HL-60 (cell line): ENCODE measurements at places on chromosomes 6 and 20.

GRCh38 chr6:16438718-16439591 lies 200.6 kb downstream of the GMPR start:
- no peak for DNase-seq

DNA sequence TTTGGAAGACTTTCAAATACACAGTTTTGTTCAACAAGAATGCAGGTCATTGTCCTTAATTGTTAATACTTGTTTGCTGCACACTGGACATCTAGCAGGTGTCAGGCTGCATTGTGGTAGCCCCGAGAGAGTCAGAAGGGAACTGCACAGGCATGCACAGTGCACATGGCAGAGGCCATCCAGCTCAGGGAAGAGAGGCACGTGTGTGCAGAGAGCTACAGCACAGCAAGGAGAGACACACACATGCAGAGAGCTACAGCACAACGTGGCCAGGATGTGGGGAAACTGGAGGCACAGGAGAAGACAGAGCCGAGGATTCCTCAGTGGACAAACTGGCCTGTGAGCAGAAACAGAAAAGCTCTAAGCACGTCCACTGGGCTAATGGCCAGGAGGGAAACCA lies 272.0 kb downstream of the SMOC2 start:
- no peak for DNase-seq

DNA sequence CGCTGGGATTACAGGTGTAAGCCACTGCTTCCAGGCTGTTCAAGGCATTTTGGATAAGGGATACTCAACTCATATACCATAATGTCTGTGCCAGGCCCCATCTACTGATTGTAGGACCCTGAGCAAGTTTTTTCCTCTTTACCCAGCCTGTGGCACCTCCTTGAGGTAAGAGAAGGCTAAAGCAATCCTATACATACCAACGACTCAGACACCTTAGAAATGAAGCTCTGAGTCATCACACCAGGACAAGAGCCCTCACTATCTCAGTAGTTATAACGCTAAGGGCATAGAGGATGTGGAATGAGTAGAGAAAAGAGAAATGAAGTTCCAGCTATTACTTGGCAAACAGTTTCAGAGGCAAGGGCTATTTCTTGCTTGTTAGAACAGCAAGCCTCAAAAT lies 16.9 kb downstream of the NDRG3 start:
- peak; percentile 13 for DNase-seq

DNA sequence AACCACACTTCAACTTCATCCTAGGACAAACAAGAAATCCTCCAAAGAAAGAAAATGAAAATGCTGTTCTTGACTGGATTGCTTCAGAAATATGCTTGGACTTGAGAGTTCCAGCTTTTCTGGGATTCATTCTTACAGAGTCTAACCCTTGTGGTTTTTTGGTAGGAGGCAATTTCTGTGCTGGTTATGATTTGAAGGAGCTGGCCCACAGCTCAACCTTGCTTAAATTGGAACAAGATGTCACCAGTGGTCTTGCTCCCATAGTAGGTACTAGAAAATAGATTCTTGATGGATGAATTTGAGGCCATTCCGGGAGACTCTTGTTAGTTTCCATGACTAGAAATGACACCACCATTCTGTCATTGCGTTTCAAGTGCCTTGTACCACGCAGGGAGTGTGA lies 54.3 kb upstream of the BMP6 start:
- DNase-seq: no peak

DNA sequence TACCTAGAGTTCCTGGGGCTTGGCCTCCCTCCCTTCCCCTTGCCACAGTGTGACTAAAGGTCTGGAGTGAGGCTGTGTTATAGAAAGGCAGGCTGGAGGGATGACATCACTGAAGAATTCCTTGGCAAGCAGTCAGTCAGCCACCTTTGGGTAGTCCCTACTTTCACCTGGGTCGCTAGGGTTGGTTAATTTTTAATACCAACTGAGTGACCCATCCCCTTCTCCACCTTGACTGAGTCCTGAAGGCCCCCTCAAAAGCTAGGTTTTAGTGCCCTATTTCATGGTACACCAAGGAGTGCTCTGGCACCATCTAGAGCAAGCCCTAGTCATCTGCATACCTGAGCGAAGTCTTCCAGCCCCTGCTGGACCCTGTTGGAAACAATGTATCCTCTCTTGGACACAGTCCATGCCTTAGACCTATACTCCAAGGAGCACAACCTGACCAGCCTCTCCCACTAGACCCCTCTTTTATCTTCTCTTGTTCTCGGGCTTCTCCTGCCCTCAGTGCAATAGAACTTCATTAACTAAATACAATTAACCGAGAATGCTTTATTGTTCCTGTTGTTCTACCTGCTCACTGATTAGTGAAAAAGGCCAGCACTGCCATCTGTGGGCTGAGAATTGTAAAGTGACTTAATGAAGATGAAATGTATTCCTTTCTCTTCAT lies 44.6 kb downstream of the RIN2 start:
- DNase-seq: no peak

DNA sequence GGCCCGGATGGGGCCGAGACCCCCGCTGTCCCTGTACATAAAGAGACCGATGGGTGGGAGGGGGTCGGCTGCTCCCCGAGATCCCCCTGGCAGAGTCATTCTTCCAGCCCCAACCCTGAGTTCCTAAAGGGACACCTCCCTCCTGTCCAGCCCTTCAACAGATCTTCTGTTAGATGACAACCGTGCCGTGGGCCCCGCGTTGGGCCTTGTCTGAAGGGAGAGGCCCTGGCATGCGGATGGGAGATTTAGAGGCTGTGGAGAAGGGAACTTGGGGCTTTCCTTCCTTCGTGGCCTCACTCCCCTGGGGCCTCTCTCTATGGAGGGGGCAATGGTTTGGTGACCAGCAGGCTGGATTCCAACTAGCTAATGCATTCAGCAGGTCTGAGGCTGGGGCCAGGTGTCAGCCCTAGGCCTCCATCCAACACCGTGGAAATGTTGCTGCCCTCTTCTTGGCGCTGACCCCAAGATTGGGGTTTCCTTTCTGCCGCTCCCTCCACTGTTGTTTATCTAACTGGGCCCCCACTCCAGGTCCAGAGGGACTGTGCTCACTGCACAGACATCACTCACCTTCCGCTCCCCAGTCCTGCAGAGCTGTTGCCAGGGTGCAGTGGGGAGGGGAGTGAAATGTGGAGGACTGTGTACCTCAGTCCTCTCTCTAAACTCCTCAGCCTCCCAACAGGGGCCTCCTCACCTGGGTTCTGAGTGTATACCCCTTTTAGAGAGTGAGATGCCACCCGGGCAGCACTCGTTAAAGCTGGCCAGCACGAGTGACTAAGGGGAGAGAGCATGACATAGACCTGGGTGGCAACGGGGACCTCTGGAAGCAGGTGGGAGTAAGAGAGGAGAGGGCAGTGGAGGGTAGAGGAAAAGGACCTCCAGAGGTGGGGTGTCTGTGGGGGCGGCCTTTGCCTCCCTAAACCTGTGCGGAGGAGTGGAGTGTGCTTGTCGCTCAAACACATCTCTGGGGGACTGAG lies 6.7 kb downstream of the TMEM151B start:
- no peak for DNase-seq

DNA sequence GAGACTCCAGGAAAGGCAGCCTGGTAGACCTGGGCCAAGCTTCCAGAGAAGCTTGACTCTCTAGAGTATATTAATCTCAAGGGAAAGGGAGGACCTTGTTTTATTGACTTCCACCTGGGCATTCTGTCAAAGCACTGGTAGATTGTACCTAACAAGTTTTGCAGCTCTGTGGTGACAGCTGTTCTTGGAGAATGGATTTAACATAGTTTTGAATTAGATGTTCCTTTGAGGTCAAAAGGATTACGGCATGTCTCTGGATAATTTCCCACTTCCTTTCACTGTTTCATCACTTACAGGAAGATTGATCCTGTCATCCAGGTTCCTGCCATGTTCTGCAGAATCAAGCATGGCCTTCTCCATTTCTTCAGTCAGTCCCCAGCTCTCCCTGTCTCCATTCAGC lies 246.0 kb downstream of the PHACTR1 start:
- no peak for DNase-seq

- no peak for DNase-seq
These were observed 58.8 kb upstream of the TAGAP start for GRCh38 chr6:159103396-159104162.

DNA sequence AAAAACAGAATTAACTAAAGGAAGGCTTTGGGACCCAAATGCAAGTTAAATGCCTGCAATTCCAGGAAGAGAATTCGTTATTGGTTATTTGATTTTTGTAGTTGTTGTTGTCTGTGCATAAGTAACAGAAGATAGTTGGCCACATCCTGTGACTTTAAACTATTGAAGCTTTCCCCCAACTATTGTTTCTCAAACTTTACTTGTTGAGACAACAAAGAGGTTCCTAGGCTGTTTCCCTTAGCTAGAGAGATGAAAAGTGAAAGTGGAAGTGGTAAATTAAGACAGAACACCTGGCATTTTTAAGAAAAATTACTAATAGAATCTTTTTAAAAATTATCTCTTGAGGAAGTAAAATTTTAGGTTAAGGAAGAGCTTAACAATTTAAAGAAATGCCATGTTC lies 525.2 kb downstream of the PKHD1 start:
- DNase-seq: no peak

- DNase-seq: no peak
These were observed 27.6 kb downstream of the MLIP start for GRCh38 chr6:54138795-54139194.

DNA sequence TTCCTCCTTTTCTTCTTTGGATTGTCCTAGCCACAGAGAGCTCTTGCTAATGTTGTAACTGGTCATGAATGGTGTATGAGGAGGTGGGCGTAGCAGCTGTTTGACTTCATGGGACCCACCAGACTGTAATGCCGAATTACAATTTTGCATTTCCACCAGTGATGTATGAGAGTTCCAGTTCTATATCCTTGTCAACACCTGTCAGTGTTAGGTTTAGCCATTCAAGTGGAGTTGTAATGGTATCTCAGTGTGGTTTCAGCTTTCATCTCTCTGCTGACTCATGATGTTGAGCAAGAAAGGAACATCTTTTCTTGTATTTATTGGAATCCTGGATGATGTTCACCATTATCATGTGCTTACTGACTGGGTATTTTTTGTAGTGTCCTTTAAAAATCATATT lies 5.1 kb downstream of the IGF2R start:
- peak; percentile 55 for DNase-seq

DNA sequence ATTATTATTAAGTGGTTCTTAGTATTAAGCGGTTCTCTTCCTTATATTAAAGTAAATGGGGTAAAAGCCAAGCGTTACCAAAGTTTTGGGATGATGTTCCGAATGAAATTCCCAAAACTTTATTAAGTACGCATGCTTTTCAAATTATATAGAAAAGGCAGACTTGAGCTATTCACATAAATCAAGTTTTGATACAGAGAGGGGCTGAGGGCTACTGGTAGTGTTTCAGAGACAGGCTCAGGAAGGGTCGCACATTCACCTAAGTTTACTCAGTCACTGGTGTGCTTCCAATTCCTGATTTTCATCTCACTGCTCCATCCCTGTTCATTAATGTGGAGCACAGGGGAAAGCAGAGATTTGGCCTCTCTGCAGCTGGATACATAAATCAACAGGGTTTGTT lies 652.2 kb downstream of the QKI start:
- DNase-seq: no peak

- no peak for DNase-seq
These were observed 155.8 kb downstream of the TRDN start for GRCh38 chr6:123480986-123481385.
